ENCODE measurements at places on chromosomes 1 and 21. TPM values are rescaled to one million over a fixed set of nuclear protein-coding genes. Genes with fewer than 3 reads are reported as not detected.

DNA sequence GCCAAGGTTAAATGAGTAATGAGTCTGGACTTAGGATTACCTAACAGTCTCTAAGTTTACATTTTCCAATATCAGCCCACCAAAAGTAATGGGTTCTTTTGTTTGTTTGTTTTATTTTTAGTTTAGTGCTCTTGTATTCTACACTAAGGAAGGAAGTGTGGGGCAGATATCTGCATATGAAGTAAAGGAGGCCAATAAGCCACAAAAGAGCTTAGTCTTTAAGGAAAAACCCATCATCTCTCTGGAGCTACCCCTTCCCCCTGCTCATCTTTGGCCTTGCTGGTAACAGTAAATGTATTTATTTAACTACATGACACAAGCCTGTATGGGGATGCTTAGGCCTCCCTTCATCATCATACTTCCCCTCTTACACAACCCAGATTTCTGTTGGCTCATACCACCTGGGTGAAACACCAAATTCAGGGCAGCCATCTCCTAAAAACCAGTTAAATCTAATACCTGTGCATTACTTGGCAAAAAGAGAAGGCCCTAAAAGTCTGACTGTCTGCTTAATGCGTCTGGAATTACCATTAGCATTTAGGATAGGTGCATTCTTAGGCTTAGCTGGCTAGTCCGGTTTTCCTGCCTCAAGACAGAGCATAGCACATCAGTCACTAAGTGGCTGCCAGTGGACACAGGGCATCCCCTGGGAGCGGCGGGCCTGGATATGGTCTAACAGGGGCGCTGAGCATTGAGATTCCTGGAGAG lies 96.8 kb upstream of the ADGRL2 start:
- H3K27me3 ChIP-seq: no peaks in the 10 kb centered on the region
- H3K36me3 ChIP-seq: 0 out of 2 replicates have a peak, but pooled peaks cover 3% of the 10 kb centered on the region
- H3K4me3 ChIP-seq: no peak overlapping the region

DNA sequence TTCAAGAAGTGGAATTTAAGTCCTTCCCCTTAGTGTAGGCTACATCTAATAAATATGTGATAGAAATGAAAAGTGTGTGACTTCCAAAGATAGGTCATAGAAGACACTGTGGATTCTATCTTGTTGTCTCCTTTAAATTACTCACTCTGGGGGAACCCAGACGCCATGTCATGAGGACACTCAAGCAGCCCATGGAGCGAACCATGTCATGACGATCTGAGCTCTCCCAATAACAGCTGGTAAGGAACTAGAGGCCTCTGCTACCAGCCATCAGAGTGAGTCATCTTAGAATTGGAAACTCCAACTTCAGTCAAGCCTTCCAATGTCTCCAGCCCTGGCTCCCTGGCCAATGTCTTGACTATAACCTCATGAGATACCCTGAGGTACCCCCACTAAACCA lies 6.3 kb downstream of the COA7 start:
- no peak overlapping the region for H3K4me3 ChIP-seq
- H3K4me1 ChIP-seq: no peaks in the 10 kb centered on the region
- H3K27me3 ChIP-seq: no peaks in the 10 kb centered on the region
- DNase-seq: no peak
- no peak overlapping the region for H3K27ac ChIP-seq

DNA sequence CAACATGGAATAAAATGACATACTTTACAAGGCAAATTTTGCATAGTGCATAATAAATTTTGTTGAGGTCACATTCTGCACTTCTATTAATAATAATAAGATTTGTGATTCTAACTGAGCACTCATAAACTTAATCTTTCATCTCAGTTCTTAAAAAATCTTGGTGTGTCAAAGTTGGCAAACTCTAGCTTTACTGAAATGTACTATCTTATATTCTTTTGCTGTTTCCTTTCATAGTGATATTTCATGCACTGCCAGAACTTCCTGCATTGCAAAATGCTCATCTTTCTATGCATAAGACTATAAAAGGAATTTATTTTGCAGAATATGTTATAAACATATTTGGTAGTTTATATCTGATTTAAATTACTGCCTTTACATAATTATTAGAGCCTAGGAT lies 797.6 kb downstream of the ADGRL2 start:
- H3K36me3 ChIP-seq: no peaks in the 10 kb centered on the region
- no peak for DNase-seq
- H3K4me3 ChIP-seq: no peak overlapping the region
- no peak overlapping the region for H3K27ac ChIP-seq

The BARHL2 gene
- total RNA-seq: not detected

The LCE1E gene
- total RNA-seq: not detected

DNA sequence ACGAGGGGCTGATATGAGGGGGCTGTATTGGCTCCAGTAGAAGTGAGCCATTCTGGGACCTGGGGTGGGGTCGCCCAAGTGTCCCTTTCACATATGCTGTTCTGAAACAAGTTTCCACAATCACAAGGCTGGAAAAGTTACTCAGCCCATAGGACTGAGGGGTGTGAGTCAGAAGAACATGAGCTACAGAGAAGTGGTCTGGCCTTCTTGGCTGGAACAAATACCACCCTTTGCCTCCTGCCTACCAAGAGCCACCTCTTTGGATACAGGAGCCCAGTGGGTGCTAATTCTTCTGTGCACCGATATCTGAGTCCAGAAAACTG lies 42.4 kb downstream of the MEF2D start:
- no peak for DNase-seq
- no peak overlapping the region for H3K27ac ChIP-seq
- H3K4me3 ChIP-seq: no peak overlapping the region
- no peaks in the 10 kb centered on the region for H3K36me3 ChIP-seq
- no peaks in the 10 kb centered on the region for H3K27me3 ChIP-seq

DNA sequence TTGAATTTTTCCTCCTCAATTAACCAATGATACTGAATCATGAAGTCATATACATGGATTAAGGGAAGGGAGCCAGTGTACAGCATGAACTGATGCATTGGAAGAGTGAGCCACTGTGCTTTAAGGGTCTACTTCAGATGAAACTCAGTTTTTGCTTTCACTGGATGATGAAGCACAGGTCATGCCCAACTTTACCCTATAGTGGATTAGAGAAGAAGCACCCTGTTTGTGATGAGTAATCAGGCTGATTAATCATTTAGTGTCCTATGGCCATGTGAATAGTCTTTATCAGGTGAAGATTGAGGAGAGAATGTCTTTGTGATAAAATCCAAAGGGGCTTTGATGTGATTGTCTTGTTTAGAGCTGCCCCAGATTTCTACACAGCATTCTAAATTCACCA lies 24.7 kb upstream of the LAMC1 start:
- no peak overlapping the region for H3K27ac ChIP-seq
- no peaks in the 10 kb centered on the region for H3K27me3 ChIP-seq
- H3K4me1 ChIP-seq: no peaks in the 10 kb centered on the region
- H3K4me3 ChIP-seq: no peak overlapping the region
- DNase-seq: no peak

GRCh38 chr1:61536174-61537108 lies 188.5 kb downstream of the TM2D1 start:
- H3K27ac ChIP-seq: no peak overlapping the region
- no peaks in the 10 kb centered on the region for H3K36me3 ChIP-seq
- H3K4me3 ChIP-seq: no peak overlapping the region
- no peaks in the 10 kb centered on the region for H3K27me3 ChIP-seq
- H3K4me1 ChIP-seq: no peaks in the 10 kb centered on the region
- DNase-seq: no peak

The CFAP107 gene
- total RNA-seq: not detected

DNA sequence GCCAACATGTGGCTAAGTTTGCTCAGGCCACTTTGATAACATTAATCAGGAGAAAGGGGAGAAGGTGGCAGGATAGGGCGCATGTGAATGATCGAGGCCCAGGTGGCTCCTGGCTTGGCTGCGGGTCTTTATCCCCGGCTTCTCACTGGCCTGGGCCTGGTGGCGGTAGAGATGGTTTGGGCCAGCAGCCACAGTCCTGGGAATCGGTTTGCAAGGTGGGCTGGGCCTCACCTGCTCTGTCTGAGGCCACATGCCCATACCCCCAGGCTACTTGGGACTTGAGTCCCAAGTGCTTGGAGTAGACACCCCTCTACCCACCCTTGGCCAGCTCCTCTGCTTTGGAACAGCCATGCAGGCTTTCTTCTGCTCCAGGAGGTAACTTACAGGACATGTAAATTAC lies 49.7 kb upstream of the DISP3 start:
- H3K27me3 ChIP-seq: no peaks in the 10 kb centered on the region
- no peak overlapping the region for H3K27ac ChIP-seq
- H3K36me3 ChIP-seq: no peaks in the 10 kb centered on the region
- H3K4me3 ChIP-seq: no peak overlapping the region
- no peak for DNase-seq
- H3K4me1 ChIP-seq: no peaks in the 10 kb centered on the region

DNA sequence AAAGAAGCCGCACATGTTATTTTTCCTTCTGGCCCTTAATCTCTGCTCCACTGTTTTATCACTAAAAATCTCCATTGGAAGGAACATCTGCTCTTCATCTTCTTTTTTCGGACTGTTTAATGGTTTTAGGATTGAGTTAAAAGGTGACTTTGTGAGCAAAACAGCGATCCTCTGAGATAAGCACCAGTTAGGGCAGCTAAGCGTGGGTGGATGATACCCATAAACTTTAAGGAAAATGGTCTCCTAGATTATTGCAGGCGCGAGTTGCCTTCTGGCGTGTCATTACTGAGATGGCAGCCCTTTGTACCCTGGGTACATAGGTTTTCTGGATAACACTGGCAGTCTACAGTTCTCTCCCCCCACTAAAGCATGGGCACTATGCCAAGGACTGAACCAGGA lies 44.0 kb upstream of the HMGB4 start:
- DNase-seq: no peak
- H3K4me3 ChIP-seq: no peak overlapping the region
- no peak overlapping the region for H3K27ac ChIP-seq
- no peaks in the 10 kb centered on the region for H3K36me3 ChIP-seq
- no peaks in the 10 kb centered on the region for H3K27me3 ChIP-seq
- H3K4me1 ChIP-seq: no peaks in the 10 kb centered on the region

The GBP6 gene
- not detected for total RNA-seq

DNA sequence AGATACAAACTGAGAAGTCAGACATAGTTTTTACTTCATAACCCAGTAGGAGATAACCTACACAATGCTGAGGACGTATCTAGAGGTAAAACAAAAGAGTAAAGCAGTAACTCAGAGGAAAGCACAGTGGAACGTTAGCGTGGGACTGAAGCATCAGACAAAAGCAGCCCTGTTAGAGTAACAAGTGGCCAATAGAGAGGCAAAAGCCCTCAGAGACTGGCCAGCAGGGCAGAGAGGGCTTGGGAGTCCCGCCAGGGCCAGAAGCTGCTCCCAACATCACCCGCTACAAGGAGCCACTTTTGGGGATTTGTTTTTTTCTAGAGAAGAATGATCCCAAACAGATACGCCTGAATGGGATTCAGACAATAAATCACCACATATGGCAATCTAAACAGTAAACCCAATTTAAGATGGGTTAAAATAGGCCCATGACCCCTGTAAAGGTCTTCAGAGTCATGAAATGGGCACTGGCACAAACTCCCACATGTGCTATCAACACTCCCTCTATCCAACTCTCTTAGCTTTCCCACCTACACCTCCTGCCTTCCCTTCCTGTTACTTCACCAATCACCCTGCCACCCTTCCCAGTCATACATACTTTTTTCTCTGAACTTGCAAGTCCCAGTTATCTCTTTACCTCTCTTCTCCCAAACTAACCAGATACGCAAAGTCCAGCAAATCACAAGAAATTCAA lies 17.2 kb downstream of the TADA1 start:
- no peaks in the 10 kb centered on the region for H3K27me3 ChIP-seq
- no peak for DNase-seq
- H3K4me1 ChIP-seq: peaks cover 3% of the 10 kb centered on the region

The S100A1 gene
- total RNA-seq: not detected

GRCh38 chr1:62439652-62440371 lies 3.0 kb downstream of the USP1 start:
- no peak overlapping the region for H3K27ac ChIP-seq
- no peaks in the 10 kb centered on the region for H3K27me3 ChIP-seq
- H3K36me3 ChIP-seq: peaks cover 43% of the 10 kb centered on the region
- DNase-seq: no peak
- H3K4me1 ChIP-seq: no peaks in the 10 kb centered on the region
- H3K4me3 ChIP-seq: no peak overlapping the region

- no peak for DNase-seq
- no peaks in the 10 kb centered on the region for H3K4me1 ChIP-seq
- H3K4me3 ChIP-seq: no peak overlapping the region
- H3K27me3 ChIP-seq: no peaks in the 10 kb centered on the region
Measured at GRCh38 chr1:225658041-225658440, 5.1 kb upstream of the ENAH start.

The FCRL1 gene
- not detected for total RNA-seq

- H3K36me3 ChIP-seq: no peaks in the 10 kb centered on the region
- no peaks in the 10 kb centered on the region for H3K27me3 ChIP-seq
- no peak overlapping the region for H3K27ac ChIP-seq
Measured at GRCh38 chr1:75342786-75343185, 208.6 kb downstream of the LHX8 start.

Measured in H9 (cell line).